ENCODE measurements at places on chromosomes 4 and X. TPM values are rescaled to one million over a fixed set of nuclear protein-coding genes. Genes with fewer than 3 reads are reported as not detected.

TEX11 gene
- polyA plus RNA-seq, result not detected

HPGD gene
- polyA plus RNA-seq, result 18.7 TPM

SEC31A gene
- polyA plus RNA-seq, result 74.0 TPM

HHIP gene
- not detected for polyA plus RNA-seq

BMPR1B gene
- polyA plus RNA-seq, result 1.6 TPM

OPHN1 gene
- polyA plus RNA-seq, result 7.6 TPM

FGFBP1 gene
- polyA plus RNA-seq, result not detected

SULT1E1 gene
- polyA plus RNA-seq, result not detected

GRPEL1 gene
- polyA plus RNA-seq, result 24.9 TPM

EMD gene
- 86.3 TPM for polyA plus RNA-seq

AWAT2 gene
- not detected for polyA plus RNA-seq

SPINK2 gene
- 1.4 TPM for polyA plus RNA-seq

SLC6A14 gene
- polyA plus RNA-seq, result not detected

GASK1B gene
- polyA plus RNA-seq, result 0.40 TPM

USP17L30 gene
- polyA plus RNA-seq, result not detected

COL4A5 gene
- polyA plus RNA-seq, result 3.9 TPM

GRIPAP1 gene
- polyA plus RNA-seq, result 138 TPM

RTL5 gene
- 16.8 TPM for polyA plus RNA-seq

ZIC3 gene
- 3.7 TPM for polyA plus RNA-seq

GAGE2A gene
- polyA plus RNA-seq, result not detected

All from neural cell (in vitro differentiated cells).